ENCODE measurements at places on chromosomes 2 and 18. TPM values are rescaled to one million over a fixed set of nuclear protein-coding genes. Genes with fewer than 3 reads are reported as not detected.

The ZSCAN30 gene
- total RNA-seq: 16.9 TPM

DNA sequence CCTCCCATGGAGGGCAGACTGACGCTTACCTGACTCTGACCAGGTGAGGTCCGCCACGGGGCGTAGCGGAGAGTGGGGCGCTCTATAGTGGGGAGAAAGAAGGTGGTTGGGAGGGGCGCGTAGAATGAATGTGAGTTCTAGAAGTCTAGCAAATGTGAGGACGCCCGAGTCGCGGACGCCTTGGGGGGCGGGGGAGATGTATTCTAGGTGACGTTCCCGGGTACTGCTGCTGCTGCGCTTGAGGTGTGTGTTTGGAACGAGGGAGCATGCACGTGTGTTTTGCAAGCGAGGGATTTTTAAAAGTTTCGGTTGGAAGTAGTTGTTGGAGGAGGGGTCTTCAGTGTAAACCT lies 758 bp downstream of the RIF1 start:
- DNase-seq: peak; percentile 34

- DNase-seq: no peak
These were observed 8.8 kb downstream of the NAB1 start for GRCh38 chr2:190657474-190658255.

DNA sequence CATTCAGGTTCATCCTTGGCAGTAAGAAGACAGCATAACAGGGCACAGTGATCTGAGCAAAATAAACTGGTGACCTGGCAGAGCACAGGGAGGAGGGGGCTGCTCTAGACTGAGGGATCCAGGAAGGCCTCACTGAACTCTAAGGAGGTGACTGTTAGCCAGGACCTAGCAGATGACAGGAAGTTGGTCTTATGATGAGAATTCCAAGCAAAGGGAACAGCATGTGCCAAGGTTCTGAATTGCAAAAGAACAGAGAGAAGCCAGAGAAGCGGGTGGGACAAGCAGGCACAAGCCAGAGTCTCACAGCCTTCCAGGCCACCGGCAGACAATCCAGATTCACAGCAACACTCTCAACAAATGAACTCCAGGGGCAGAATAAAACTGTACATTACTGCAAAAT lies 152.7 kb upstream of the PTPRM start:
- no peak for DNase-seq

- DNase-seq: peak; percentile 47
These were observed 37.4 kb upstream of the RAPGEF4 start for GRCh38 chr2:172698041-172698863.

GRCh38 chr2:232419245-232420072 lies 12.8 kb downstream of the ALPG start:
- no peak for DNase-seq

All from PC-9 (cell line).